ENCODE measurements at places on chromosomes 4 and X. TPM values are rescaled to one million over a fixed set of nuclear protein-coding genes. Genes with fewer than 3 reads are reported as not detected.

DNA sequence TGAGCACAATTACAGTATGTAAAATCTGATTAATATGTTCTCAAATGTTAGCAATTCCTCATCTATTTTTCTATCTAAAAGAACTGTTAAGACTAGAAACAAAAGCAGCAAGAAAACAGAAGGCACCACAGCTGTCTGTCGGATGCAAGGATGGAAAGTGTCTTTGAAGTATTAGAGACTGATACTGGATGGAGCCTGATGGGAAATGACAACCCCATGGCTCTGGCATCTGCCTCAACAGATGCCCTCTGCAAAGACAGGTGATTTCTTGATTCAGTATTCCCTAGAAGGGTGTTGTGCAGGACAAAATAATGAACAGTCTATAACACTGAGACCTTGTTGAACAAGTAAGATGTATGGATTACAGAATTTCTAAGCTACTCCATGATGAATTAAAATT lies 19.7 kb downstream of the LRCH2 start:
- no peak overlapping the region for H3K27ac ChIP-seq
- H3K4me1 ChIP-seq, result no peaks in the 10 kb centered on the region
- no peak overlapping the region for H3K4me3 ChIP-seq
- no peaks in the 10 kb centered on the region for H3K36me3 ChIP-seq
- H3K27me3 ChIP-seq, result no peaks in the 10 kb centered on the region

GRCh38 chr4:88744609-88745008 lies 47.0 kb upstream of the NAP1L5 start:
- no peak overlapping the region for H3K4me3 ChIP-seq
- H3K27ac ChIP-seq, result no peak overlapping the region
- no peak for DNase-seq
- no peaks in the 10 kb centered on the region for H3K4me1 ChIP-seq
- no peaks in the 10 kb centered on the region for H3K27me3 ChIP-seq

Gene MAGEC3
- not detected for total RNA-seq

- H3K27ac ChIP-seq, result no peak overlapping the region
- no peaks in the 10 kb centered on the region for H3K27me3 ChIP-seq
- H3K36me3 ChIP-seq, result no peaks in the 10 kb centered on the region
Measured at GRCh38 chrX:7514871-7515599, 327.9 kb upstream of the VCX start.

GRCh38 chr4:7542781-7543180 lies 108.1 kb upstream of the PSAPL1 start:
- H3K27ac ChIP-seq, result no peak overlapping the region
- DNase-seq, result no peak
- no peaks in the 10 kb centered on the region for H3K27me3 ChIP-seq
- no peaks in the 10 kb centered on the region for H3K36me3 ChIP-seq
- no peaks in the 10 kb centered on the region for H3K4me1 ChIP-seq

Gene REPS2
- 6.1 TPM for total RNA-seq

GRCh38 chr4:186939766-186940165 lies 216.1 kb upstream of the FAT1 start:
- H3K4me3 ChIP-seq, result no peak overlapping the region
- DNase-seq, result no peak
- H3K36me3 ChIP-seq, result no peaks in the 10 kb centered on the region

DNA sequence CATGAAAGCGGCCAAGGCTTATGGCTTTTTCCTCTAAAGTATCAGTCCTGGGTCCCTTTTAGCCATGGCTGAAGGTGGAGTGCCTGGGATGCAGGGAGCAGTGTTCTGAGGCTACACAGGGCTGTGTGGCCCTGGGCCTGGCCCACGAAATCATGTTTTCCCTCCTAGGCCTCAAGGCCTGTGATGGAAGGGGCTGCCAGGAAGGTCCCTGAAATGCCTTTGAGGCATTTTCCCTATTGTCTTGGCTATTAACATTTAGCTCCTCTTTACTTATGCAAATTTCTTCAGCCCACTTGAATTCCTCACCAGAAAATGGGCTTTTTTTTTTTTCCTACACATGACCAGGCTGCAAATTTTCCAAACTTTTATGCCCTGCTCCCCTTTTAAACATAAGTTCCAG lies 657.0 kb downstream of the DACH2 start:
- no peak overlapping the region for H3K4me3 ChIP-seq
- H3K4me1 ChIP-seq, result no peaks in the 10 kb centered on the region
- no peak for DNase-seq
- H3K27me3 ChIP-seq, result no peaks in the 10 kb centered on the region
- no peaks in the 10 kb centered on the region for H3K36me3 ChIP-seq

Gene ADRA2C
- total RNA-seq, result 1.7 TPM

Gene FAM9B
- not detected for total RNA-seq

Gene SCLT1
- total RNA-seq, result 9.9 TPM

DNA sequence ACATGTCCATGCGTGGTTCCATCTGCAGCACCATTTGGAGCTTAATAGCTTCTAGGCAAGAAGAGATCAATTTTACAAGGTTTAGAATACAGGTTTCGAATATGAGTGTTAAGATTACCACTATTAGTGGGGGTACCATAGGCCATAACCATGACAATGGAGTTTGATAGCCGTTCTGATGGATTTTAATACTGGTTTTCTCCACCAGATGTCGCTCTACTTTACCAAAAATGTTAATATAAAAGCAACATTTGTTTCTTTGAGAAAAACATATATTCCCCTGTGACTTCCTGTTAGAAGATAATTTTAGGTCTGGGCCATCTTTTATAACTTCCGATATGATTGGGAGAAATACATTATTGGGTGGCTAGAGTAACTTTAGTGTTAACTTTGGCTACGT lies 499.7 kb upstream of the POU3F4 start:
- no peak overlapping the region for H3K27ac ChIP-seq
- no peaks in the 10 kb centered on the region for H3K36me3 ChIP-seq
- H3K4me3 ChIP-seq, result no peak overlapping the region
- H3K27me3 ChIP-seq, result no peaks in the 10 kb centered on the region
- no peak for DNase-seq

Gene GYPA
- not detected for total RNA-seq

GRCh38 chr4:101954351-101954750 lies 163.8 kb downstream of the BANK1 start:
- DNase-seq, result no peak
- no peaks in the 10 kb centered on the region for H3K4me1 ChIP-seq
- no peaks in the 10 kb centered on the region for H3K27me3 ChIP-seq
- no peaks in the 10 kb centered on the region for H3K36me3 ChIP-seq
- no peak overlapping the region for H3K27ac ChIP-seq
- H3K4me3 ChIP-seq, result no peak overlapping the region

Gene CYLC1
- total RNA-seq, result not detected

GRCh38 chr4:184028561-184029374 lies 123.7 kb downstream of the STOX2 start:
- no peaks in the 10 kb centered on the region for H3K36me3 ChIP-seq
- H3K27me3 ChIP-seq, result no peaks in the 10 kb centered on the region
- no peaks in the 10 kb centered on the region for H3K4me1 ChIP-seq

Gene HERC3
- total RNA-seq, result 44.9 TPM

GRCh38 chrX:95505721-95506120 lies 1178.9 kb upstream of the DIAPH2 start:
- H3K27ac ChIP-seq, result no peak overlapping the region
- H3K4me1 ChIP-seq, result no peaks in the 10 kb centered on the region
- no peaks in the 10 kb centered on the region for H3K27me3 ChIP-seq
- no peak overlapping the region for H3K4me3 ChIP-seq

GRCh38 chr4:10095296-10095991 lies 21.2 kb downstream of the WDR1 start:
- DNase-seq, result no peak
- peaks cover 86% of the 10 kb centered on the region for H3K36me3 ChIP-seq
- peaks cover 96% of the 10 kb centered on the region for H3K4me1 ChIP-seq
- no peak overlapping the region for H3K4me3 ChIP-seq
- H3K27ac ChIP-seq, result peak overlapping the region; percentile 82

GRCh38 chr4:58825278-58825677 lies 1715.1 kb upstream of the IGFBP7 start:
- no peaks in the 10 kb centered on the region for H3K27me3 ChIP-seq
- H3K36me3 ChIP-seq, result no peaks in the 10 kb centered on the region
- no peak overlapping the region for H3K27ac ChIP-seq
- H3K4me1 ChIP-seq, result no peaks in the 10 kb centered on the region
- no peak for DNase-seq
- H3K4me3 ChIP-seq, result no peak overlapping the region

Gene KLB
- not detected for total RNA-seq

Gene SHROOM2
- 1.8 TPM for total RNA-seq

Gene FAAH2
- total RNA-seq, result not detected

DNA sequence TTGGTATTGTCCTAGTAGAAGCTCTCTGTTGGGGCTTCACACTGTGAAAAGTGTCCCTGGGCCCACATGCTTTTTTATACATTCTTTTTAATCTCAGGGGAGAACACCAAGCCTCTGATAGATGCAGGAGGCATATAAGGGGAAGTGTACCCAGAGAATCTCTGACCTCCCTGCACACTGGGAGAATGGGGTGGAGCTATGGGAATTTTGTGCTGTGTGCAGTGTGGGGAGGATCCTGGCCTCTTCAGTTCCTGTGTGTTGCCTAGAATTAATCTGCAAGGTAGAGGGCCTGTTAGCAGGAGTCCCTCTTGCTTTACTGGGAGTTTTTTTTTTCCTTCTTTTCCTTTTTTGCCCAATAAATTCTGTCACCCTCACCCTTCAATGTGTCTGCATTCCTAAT lies 49.2 kb upstream of the SPIN4 start:
- no peak for DNase-seq
- no peaks in the 10 kb centered on the region for H3K27me3 ChIP-seq
- H3K27ac ChIP-seq, result no peak overlapping the region
- no peaks in the 10 kb centered on the region for H3K36me3 ChIP-seq
- H3K4me3 ChIP-seq, result no peak overlapping the region

- H3K36me3 ChIP-seq, result no peaks in the 10 kb centered on the region
- H3K27me3 ChIP-seq, result no peaks in the 10 kb centered on the region
- no peaks in the 10 kb centered on the region for H3K4me1 ChIP-seq
- H3K27ac ChIP-seq, result no peak overlapping the region
Measured at GRCh38 chr4:47167081-47168035, 136.0 kb downstream of the GABRB1 start.

DNA sequence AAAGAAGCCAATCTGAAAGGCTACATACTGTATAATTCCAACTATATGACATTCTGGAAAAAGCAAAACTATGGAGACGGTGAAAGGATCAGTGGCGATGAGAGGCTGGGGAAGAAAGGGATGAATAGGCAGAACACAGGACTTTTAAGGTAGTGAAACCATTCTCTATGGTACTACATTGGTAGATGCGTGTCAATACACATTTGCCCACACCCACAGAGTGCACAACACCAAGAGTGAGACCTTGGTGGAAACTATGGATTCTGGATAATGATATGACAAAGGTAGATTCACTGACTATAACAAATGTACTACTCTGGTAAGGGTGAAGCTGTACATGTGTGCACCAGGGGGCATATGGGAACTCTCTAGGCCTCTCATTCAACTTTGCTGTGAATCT lies 134.5 kb downstream of the FBXW7 start:
- H3K27me3 ChIP-seq, result no peaks in the 10 kb centered on the region
- no peak overlapping the region for H3K27ac ChIP-seq
- H3K36me3 ChIP-seq, result no peaks in the 10 kb centered on the region
- DNase-seq, result no peak
- H3K4me3 ChIP-seq, result no peak overlapping the region

Gene SRPX2
- 22.2 TPM for total RNA-seq

- no peak overlapping the region for H3K4me3 ChIP-seq
- H3K27ac ChIP-seq, result no peak overlapping the region
- H3K4me1 ChIP-seq, result peaks cover 25% of the 10 kb centered on the region
- no peaks in the 10 kb centered on the region for H3K36me3 ChIP-seq
- DNase-seq, result no peak
Measured at GRCh38 chr4:1868293-1868692, 2.9 kb upstream of the NSD2 start.

DNA sequence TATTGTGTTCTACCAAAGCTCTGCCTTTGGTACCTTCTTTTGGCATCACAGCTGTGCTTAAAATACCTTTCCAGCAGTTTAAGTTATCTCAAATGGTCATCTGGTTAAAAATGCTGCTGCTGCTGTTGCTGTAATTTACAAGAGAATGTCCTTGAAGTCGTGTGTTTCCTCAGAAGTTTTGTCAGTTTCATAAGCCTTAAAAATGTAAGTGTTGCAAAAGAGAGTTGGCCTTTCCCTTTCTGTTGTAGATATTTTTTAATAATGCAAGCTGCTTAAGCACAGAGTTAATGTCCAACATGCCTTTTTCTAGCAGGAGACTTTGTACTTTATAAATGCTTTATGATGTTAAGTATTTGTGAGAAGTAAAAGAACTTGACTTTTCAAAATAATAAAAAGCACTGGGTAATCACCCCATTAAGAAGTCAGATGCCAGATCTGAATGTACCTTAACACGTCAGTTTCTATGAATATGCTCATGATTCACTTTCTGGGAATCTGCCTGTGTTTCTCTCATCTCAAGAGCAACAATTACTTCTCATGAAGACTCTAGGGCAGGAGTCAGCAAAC lies 35.3 kb upstream of the TENM3 start:
- no peaks in the 10 kb centered on the region for H3K36me3 ChIP-seq
- H3K27me3 ChIP-seq, result no peaks in the 10 kb centered on the region
- no peak for DNase-seq
- H3K4me1 ChIP-seq, result peaks cover 24% of the 10 kb centered on the region
- no peak overlapping the region for H3K4me3 ChIP-seq

DNA sequence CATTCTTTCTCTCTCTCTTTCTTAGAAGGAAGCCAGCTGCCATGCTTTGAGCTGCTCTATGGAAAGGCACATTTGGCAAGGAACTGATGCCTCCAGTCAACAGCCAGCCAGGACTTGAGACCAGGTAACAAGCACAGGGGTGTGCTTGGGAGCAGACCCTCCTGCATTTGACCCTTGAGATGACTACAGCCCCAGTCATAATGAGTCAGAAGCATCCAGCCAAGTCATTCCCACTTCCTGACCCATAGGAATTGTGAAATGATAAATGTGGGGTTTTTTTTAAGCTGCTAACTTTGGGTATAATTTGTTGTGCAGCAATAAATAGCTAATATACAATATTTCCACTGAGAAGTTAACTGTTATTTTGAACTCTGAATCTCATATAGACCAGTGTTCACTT lies 446.9 kb downstream of the GRXCR1 start:
- no peak for DNase-seq
- H3K4me3 ChIP-seq, result no peak overlapping the region
- no peaks in the 10 kb centered on the region for H3K4me1 ChIP-seq
- no peaks in the 10 kb centered on the region for H3K36me3 ChIP-seq
- H3K27ac ChIP-seq, result no peak overlapping the region
- H3K27me3 ChIP-seq, result no peaks in the 10 kb centered on the region

- H3K4me1 ChIP-seq, result no peaks in the 10 kb centered on the region
- DNase-seq, result no peak
- H3K27me3 ChIP-seq, result no peaks in the 10 kb centered on the region
Measured at GRCh38 chr4:110950731-110951130, 327.9 kb upstream of the PITX2 start.

Gene CXCR3
- not detected for total RNA-seq

Gene TIGD2
- 2.6 TPM for total RNA-seq
